Activated naive CD8-positive, alpha-beta T cell treated with anti-CD3 and anti-CD28 coated beads, Interleukin-2, amount 50 U/mL, for 24 hours (primary cell): ENCODE measurements at places on chromosomes 16 and 17.

DNA sequence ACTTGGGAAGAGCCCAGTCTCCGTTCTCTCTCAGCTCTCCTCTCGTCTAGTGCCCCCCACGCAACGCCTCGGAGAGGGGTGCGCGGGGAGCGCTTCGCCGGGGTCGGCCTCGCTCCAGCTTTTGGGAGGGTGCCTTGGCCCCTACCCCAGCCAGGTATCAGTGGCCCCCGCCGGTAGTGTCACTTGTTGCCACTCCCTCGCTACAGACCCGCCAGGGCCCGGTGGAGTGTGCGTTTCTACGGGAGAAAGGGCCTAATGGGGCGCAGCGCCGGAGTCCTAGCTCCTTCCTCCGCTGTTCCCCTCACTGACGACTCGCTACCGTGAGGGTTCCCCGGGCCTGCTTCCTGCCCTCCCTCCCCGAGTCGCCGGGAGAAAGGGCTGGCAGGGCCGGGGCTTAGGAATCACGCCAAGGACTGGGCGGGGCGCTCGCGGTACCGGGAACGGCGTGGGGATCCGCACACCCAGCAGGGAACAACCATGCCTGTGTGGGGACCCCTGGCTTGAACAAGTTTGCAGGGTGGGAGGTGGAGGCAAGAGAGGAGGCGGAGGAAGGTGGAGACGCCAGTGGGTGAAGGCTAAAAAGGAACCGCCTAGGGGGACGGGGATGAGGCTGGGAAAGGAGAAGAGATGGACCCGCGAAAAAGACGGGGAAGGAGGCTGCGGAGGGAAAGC is 997 bp upstream of the CDH11 start:
- no peak for DNase-seq
- no peaks in the 10 kb centered on the region for H3K4me1 ChIP-seq
- no peaks in the 10 kb centered on the region for H3K36me3 ChIP-seq
- no peak overlapping the region for H3K4me3 ChIP-seq
- H3K27me3 ChIP-seq: peaks cover 52% of the 10 kb centered on the region
- H3K27ac ChIP-seq: no peak overlapping the region

DNA sequence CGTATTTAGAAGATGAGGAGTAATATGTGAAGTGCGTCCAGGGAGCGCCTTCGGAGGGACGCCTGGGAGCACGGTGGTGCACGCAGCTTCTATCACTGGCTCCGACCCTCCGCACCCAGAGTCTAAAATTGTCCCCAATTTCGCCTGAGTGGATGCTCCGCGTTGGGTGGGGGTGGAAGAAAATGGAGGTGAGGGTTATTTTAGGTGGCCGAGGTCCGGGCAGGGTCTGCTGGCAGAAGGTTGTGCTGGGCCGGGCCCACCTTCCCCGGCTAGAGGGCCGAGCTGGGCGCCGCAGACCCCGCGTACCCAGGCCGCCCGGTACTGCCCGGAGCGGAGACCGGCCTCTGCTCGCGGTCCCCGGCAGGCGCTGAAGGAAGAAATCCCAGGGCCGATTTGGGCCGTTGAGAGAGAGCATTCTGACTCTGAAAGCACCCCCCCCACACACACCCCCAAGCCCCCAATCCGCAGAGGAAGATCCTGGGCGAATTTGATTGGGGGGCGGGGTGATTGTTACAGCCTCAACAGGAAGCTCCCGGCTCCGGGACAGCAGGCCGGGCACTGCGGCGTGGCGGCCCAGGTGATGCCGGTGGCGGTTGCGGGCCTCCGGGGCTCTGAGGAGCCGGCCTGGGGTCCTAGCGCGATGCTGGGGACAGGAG is 3.0 kb downstream of the BAHCC1 start:
- H3K27ac ChIP-seq: peak overlapping the region; percentile 67
- peaks cover 63% of the 10 kb centered on the region for H3K27me3 ChIP-seq
- no peak for DNase-seq
- no peak overlapping the region for H3K4me3 ChIP-seq

GRCh38 chr16:65312795-65313194 is 190.9 kb upstream of the CDH11 start:
- no peak for DNase-seq
- H3K27ac ChIP-seq: no peak overlapping the region
- no peaks in the 10 kb centered on the region for H3K36me3 ChIP-seq
- no peaks in the 10 kb centered on the region for H3K27me3 ChIP-seq
- no peaks in the 10 kb centered on the region for H3K4me1 ChIP-seq

DNA sequence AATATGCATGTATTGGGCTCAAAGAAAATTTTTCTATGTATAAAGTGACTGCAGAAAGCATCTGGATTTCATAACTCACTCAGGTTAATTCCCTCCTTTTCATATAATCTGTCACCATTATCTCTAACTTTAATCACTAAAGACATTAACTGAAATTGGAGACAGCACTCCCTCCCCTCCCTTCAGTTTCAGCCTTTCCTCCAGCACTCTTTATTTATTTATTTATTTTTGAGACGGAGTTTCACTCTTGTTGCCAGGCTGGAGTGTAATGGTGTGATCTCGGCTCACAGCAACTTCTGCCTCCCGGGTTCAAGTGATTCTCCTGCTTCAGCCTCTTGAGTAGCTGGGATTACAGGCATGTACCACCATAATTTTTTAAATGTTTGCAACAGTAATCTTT is 43.1 kb downstream of the CDH8 start:
- H3K4me1 ChIP-seq: no peaks in the 10 kb centered on the region
- no peaks in the 10 kb centered on the region for H3K36me3 ChIP-seq
- H3K4me3 ChIP-seq: no peak overlapping the region
- no peaks in the 10 kb centered on the region for H3K27me3 ChIP-seq

- H3K36me3 ChIP-seq: peaks cover 34% of the 10 kb centered on the region
- no peaks in the 10 kb centered on the region for H3K27me3 ChIP-seq
- DNase-seq: no peak
- H3K4me1 ChIP-seq: peaks cover 25% of the 10 kb centered on the region
These were observed 13.0 kb downstream of the NMRAL1 start for GRCh38 chr16:4461250-4462085.

- no peaks in the 10 kb centered on the region for H3K4me1 ChIP-seq
- peaks cover 2% of the 10 kb centered on the region for H3K27me3 ChIP-seq
- H3K4me3 ChIP-seq: no peak overlapping the region
- no peaks in the 10 kb centered on the region for H3K36me3 ChIP-seq
- H3K27ac ChIP-seq: no peak overlapping the region
These were observed 14.2 kb upstream of the ALOX12B start for GRCh38 chr17:8101721-8102120.

- peaks cover 11% of the 10 kb centered on the region for H3K4me1 ChIP-seq
- DNase-seq: no peak
- H3K4me3 ChIP-seq: no peak overlapping the region
These were observed 8.5 kb downstream of the ELOB start for GRCh38 chr16:2768403-2769089.

DNA sequence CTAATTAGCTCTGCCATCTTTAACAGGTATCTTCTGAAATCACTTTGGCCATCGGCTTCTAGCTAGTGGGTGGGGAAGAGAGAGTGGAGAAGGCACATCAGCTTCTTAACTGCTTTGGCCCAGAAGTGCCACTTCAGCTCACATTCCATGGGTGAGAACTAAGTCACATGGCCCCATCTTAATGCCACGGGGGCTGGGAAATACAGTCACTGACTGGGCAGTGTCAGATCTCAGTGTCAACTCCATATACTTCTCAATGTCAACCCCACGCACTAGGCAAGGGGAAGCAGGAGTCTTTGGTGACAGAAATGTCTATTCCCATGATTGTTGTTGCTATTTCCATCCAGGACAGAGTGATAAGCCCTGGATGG is 29.4 kb downstream of the CCR7 start:
- peak overlapping the region; percentile 70 for H3K27ac ChIP-seq
- no peak overlapping the region for H3K4me3 ChIP-seq
- H3K27me3 ChIP-seq: no peaks in the 10 kb centered on the region

GRCh38 chr17:40417609-40418427 is at the start of gene TOP2A:
TSS of gene TOP2A (minus strand) at chr17:40417896. CDS start at chr17:40417791, 105 bp downstream.
- H3K4me3 ChIP-seq: peak within 1 kb of the TSS; percentile 93
- H3K27ac ChIP-seq: peak within 1 kb of the TSS; percentile 84
- peak; percentile 93 for DNase-seq
- H3K27me3 ChIP-seq: peaks cover 3% of the 10 kb centered on the region

DNA sequence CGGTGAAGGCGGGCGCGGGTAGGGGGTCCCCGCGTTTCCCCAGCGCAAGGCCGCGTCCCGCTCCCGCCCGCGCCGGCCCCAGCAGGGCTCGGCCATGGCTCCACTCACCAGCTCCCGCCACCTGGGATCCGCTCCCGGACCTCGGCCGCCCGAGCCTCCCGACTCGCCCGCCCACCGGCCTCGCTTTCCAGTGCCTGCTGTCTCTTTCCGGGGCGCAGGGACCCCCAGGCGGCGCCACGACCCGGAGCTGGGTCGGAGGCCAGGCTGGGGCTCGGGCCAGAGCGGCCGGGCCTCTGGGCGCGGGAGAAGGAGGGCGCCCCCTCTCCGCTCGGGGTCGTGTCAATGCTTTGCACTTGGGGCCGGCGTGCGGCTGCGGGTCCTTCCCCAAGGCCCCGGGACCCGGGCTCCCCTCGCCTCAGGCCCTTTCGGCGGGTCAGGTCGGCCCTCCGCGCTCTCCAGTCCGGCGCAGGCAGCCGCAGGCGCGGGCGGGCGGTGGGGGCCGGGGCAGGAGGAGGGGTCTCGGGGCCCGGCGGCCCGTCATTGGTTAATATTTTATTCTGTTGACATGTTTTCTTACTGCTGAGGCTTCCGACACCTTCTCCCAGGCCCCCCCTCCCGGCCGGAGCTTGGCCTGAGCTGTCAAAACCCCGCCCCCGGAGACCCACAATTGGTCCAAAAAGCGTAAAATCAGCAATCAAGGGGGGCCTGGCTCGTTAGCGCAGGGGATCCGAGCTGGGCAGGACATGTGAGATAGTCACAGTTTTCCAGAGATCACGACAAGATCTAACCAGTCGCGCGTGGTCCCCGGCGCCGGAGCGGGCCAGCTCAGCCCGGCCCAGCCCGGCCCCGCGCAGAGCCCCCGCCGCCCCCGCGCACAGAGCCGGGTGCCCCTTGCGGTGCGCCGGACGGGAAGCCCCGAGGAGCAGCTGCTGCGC is at the start of gene TBX2:
Gene TBX2, plus strand, starts transcription at position 713 of the 935 bp plus-strand sequence. CDS start 334 bp downstream, outside the sequence.
- peaks cover 2% of the 10 kb centered on the region for H3K36me3 ChIP-seq
- H3K27me3 ChIP-seq: peaks cover 65% of the 10 kb centered on the region
- peak within 1 kb of the TSS; percentile 35 for H3K27ac ChIP-seq
- peak within 1 kb of the TSS; percentile 73 for H3K4me3 ChIP-seq
- peaks cover 43% of the 10 kb centered on the region for H3K4me1 ChIP-seq
